ENCODE measurements at places on chromosomes 16 and 17.

DNA sequence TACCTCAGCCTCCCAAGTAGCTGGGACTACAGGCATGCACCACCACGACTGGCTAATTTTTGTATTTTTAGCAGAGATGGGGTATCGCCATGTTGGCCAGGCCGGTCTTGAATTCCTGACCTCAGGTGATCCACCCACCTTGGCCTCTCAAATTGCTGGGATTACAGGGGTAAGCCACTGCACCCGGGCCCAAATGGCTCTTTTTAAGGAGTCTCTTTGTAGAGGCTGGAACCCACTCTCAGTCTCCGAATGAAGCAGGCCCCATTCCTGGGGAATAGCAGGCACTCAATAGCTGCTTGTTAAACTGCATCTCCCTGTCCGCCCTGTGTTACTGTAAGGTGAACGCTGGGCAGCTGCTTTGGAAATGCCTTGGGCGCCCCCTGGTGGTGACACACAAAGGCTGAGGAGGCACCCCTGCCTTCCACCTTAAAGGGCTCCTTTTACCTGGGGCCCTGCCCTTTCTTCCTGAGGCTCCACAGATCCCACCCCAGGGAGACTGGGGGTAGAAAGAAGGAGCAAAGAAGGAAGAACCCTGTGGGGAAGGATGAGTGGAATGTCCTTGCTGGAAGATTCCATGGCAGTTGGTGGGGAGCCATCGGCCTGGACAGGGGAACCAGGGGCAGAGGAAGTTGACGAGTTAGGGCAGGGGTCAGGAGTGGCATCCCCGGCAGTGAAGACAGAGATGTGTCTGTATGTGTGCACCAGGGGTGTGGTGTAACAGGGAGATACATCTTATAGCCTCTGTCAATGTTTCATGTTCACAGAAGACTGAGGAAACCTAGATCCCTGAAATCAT, 6.1 kb upstream of the SP2 start:
- peak; percentile 88 for DNase-seq

- DNase-seq = no peak
Measured at GRCh38 chr17:39064374-39064773, 87.1 kb downstream of the PLXDC1 start.

- no peak for DNase-seq
Measured at GRCh38 chr17:29283496-29283895, 10.5 kb downstream of the NUFIP2 start.

- no peak for DNase-seq
Measured at GRCh38 chr17:77887110-77887463, 71.4 kb upstream of the TNRC6C start.

- peak; percentile 62 for DNase-seq
Measured at GRCh38 chr17:40355123-40355803, 9.3 kb downstream of the GJD3 start.

DNA sequence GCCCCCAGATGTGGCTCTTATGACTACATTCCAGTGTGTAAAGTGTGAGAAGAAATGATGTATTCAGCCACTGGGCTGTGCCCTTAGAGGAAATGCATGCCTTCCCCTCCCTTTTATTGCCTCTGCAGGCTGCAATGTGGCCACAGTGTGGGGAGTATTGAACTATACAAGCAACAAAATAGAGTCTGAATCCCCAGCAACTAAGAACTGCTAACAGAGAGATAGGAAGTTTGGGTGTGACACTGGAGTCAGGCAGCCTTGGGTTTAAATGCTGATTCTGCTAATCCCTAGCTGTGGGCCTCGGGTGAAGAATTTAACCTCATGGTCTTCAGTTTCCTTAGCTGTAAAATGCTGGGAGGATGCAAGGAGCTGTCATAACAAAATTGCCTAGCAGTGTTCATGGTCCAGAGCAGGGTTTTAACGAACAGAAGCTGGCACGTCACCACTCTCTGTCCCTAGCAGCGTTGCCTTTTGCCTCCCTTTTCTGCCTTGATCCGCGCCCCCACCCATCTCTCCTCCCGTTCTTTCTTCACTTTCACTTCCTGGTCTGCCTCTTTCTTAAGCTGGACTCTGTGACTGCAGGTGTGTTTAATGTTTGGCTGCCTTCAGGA, 50.3 kb downstream of the KPNA2 start:
- no peak for DNase-seq

DNA sequence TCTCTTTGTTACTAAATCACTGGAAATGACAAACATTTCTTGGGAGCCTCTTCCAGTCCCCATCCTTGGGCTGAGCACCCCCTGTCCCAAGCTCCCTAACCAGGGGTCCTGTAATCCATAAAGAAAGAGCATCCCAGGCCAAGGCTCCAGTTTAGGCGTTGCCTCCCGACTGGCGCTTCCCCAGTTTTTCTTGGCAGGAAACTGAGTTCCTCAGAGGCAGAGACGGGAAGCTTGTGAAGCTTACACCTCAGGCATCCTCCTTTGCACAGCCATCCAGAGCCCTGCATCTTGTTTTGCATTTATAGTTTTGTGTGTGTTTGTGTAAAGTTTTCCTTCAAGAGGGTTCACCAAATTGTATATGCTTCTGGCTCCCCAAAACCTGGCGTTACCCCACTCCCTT, 7.1 kb downstream of the COPZ2 start:
- DNase-seq = no peak

- no peak for DNase-seq
Measured at GRCh38 chr17:44785921-44786320, 27.1 kb downstream of the ADAM11 start.

DNA sequence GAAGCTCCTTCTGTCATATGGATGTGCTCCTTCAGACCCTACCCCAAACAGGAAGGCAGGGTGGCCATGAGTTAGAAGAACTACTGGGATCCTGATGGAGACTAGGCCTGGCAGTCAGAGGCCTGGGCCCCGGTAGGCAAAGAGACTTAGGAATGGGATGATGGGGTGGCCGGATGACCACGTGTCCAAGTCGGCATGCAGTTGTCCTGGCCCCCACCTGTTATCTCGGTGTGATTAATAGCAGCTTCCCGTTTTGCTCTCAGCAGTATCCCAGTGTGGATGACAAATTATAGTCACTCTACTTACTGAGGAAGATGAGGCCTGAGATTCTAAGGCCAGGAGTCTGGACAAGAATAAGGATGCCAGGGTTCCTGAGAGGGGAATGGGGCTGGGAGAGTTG, 1.5 kb downstream of the TNFSF12 start:
- no peak for DNase-seq

DNA sequence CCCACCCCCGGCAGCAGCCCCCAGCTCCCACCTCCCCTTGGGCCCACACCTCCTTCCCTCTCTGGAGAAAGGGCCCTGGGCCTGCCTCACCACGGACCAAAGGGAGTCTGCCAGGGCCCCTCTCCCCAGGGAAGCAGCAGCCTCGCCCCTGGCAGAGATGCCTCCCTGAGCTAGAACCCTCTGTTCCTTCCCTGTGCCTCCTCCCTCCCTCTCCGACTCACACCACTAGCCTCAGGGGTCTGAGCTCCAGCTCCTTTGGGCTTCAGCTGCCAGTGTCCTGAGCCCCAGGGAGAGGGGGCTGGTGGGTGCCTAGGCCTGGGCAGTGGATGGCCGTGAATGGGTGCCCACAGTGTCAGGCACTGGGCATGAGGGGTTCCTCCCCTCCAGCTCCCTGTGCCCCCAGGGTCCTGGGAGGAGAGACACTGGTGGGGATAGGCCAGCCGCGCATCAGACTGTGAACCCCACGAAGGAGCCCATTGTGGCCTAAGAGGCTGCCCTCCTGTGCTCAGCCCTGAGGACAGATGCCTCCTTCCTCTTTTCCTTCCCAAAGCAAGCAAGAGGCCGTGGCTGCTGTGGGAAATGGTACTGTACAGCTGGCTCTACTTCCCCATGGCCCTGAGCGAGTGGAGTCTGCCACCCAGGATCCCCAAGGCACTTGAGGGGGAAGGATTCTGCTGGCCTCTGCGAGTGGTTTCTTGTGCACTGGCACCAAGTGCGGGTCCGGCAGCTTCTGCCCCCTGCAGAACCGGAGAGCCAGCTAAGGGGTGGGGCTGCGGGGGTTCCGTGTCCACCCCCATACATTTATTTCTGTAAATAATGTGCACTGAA, 20.7 kb downstream of the MMP15 start:
- no peak for DNase-seq

DNA sequence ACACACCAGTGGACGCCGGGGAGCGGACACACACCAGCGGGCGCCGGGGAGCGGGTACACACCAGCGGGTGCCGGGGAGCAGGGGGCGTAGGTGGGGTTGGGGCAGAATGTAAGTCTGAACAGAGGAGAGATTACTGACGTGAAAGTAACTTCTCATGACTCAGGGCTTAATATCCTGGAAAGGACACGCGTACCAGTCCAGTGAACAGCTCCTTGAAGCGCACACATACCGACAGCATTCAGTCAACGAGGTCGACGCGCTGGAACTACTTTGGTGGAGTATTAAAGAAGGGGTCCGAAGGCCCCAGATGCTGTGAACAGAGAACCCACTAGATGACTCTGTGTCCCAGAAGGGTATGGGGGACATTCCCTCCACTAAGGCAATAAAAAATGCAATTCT, 129.6 kb downstream of the ENGASE start:
- no peak for DNase-seq

- no peak for DNase-seq
Measured at GRCh38 chr16:662095-662494, 5.8 kb upstream of the RHOT2 start.

GRCh38 chr16:48225456-48225855, 18.6 kb upstream of the LONP2 start:
- no peak for DNase-seq

Measured in stimulated activated CD8-positive, alpha-beta memory T cell treated with anti-CD3 and anti-CD28 coated beads, Interleukin-2, amount 100 ng/mL, for 1 hour (primary cell).